ENCODE measurements at places on chromosomes 6 and 20.

GRCh38 chr6:111173341-111173740, 86.0 kb downstream of the SLC16A10 start:
- no peak for DNase-seq

GRCh38 chr6:43847741-43848630, 78.0 kb downstream of the VEGFA start:
- no peak for DNase-seq

DNA sequence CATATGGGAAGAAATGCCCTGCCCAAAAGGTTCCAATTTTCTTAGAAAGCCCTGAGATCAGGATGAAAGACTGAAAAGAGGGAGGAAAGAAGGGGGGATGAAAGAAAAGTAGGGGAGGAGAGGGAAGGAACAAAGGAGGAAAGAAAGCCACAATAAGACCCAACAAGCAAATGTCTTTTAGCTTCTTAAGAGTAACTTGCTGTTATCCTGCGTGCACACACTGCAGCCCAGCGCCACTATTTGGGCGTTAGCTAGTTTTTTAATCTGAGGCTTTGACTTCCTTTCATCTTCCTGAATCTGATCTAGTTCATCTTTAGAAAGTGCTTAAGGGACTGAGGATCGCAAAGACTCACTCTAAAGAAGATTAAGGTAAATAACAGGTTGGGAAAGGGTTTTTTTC, 77.4 kb upstream of the HDDC2 start:
- DNase-seq, result no peak

- DNase-seq, result no peak
Observed at GRCh38 chr6:156707818-156708217, 69.4 kb upstream of the ARID1B start.

GRCh38 chr20:41344477-41344876, 3.9 kb downstream of the LPIN3 start:
- DNase-seq, result no peak

DNA sequence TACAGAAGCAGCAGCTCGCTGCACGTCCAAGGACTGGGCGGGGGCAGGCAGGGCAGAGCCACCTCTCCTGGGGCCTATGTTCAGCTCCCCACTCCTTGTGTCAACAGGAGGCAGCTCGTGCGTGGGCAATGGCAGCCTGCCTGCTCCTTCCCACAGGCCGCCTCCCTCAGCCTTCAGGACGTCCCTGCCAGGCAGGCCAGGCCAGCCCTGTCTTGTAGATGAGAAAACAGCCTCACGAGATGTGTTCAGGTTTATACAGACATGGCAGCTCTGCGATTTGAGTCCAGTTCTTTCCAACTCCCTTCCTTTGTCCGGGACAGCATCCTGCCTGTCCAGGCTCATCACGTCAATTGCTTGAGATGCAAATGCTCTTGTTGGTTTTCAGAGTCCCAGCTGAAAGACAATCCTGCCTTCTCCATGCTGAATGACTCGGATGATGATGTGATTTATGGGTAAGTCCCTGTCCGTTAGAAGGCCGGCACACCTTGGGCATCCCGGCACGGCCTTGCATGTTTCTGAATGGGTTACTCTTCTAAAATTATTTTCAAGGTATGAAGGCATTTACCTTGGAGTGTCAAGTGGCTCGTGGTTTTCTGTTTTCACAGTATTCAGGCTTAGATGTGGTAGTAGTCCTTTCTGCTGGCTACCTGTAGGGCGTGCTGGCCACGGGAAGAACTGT, 13.5 kb downstream of the DYNLT1 start:
- no peak for DNase-seq

GRCh38 chr6:147641511-147641910, 133.0 kb downstream of the SAMD5 start:
- no peak for DNase-seq

GRCh38 chr6:44559486-44560270, 172.2 kb downstream of the CDC5L start:
- DNase-seq, result no peak

DNA sequence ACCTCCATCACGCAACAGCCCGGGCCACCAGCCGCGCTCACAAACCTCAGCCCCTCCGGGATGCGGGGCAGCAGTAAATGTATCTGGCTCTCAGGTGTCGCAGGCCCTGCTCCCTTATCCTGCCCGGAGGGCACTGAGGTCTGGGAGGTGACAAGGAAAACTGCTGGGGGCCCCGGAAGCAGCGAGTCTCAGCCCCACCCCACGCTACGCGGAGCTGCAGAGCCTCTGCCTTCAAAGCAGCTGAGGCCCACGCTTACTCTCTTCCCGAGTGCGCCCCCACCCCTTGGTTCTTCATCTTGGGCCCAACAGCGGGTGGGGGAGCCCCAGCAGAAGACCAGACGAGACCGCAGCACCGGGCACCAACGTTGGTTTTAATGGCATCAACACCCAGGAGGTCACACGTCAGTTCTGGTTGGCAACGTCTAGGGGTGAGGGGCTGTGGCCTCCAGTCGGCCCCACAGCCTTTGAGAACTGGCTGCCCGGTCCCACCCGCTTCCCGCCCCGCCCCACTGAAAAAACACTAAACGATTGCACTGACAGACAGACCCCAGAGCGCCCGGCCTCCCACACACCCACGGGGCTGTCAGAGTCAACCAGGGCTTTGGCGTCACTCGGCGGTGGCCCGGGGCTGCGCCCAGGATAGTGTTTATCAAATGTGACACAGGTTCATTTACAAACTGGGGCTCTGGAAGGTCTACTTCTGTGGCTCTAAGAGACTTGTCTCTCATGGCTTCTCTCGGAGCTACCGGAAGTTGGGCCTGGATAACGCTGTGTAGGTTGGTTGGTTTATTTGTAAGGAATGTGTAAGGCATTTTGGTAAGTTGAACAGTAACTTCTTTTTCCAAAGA, 43.7 kb downstream of the DSTN start:
- DNase-seq, result no peak

DNA sequence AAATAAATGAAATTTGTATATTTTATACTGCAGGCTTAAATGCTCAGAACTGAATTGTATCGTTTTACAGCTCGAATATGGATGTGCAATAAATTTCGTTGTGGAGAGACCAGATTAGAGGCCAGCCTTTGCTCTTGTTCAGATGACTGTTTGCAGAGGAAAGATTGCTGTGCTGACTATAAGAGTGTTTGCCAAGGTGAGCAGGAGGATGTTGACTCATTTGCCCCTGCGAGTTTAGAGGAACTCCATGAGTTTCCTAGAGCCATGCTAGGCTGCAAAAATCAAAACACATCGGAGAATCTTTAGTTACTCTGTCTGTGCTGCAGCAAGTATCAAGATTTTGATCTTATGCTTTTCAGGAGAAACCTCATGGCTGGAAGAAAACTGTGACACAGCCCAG, 15.4 kb downstream of the ENPP3 start:
- DNase-seq, result no peak

- DNase-seq, result no peak
Observed at GRCh38 chr20:32980131-32980941, 23.9 kb downstream of the SUN5 start.
